ENCODE measurements at places on chromosomes 16 and 17. TPM values are rescaled to one million over a fixed set of nuclear protein-coding genes. Genes with fewer than 3 reads are reported as not detected.

The ASPHD1 gene
- 0.87 TPM for total RNA-seq

DNA sequence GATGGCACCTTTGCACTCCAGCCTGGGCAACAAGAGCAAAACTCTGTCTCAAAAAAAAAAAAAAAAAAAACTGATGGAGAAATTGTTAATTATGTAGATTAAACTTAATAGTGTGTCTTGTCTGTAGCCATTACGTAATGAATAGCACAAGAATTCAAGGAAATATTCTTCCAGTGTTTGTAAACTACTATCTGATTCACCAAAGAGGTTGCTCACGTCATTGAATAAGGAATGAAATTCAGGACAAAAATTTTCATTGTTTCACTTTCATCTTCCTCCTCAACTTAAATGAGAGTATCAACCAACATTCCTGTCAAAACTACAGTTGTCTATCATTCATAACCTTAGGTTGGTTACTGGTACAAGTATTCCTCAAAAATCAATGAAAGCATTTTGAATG is 30.7 kb upstream of the MYO18A start:
- no peak overlapping the region for H3K4me3 ChIP-seq
- H3K27ac ChIP-seq = no peak overlapping the region
- H3K27me3 ChIP-seq = no peaks in the 10 kb centered on the region
- H3K36me3 ChIP-seq = no peaks in the 10 kb centered on the region
- no peak for DNase-seq
- H3K4me1 ChIP-seq = no peaks in the 10 kb centered on the region

The C1QL1 gene
- 10.6 TPM for total RNA-seq

GRCh38 chr17:62597920-62598319 is 29.6 kb upstream of the MRC2 start:
- H3K27me3 ChIP-seq = no peaks in the 10 kb centered on the region
- H3K4me1 ChIP-seq = no peaks in the 10 kb centered on the region
- H3K36me3 ChIP-seq = peaks cover 99% of the 10 kb centered on the region
- H3K4me3 ChIP-seq = no peak overlapping the region

DNA sequence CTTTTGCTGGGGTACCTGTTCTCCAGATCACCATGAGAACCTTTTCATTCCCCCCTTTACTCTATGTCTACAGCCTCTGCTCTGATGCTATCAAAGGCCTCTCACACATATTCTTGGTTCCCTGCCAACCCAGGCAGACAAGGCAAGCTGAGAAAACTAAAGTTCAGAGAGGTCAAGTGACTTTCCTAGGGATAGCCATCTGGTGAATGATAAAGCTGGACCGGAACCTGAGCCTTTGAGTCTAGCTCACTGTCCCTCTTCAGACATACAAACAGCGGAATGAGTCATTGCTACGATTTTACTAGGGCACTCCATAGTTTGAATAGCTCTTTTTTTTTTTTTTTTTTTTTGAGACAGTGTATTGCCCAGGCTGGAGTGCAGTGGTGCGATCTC is 73.3 kb downstream of the XYLT1 start:
- peaks cover 17% of the 10 kb centered on the region for H3K4me1 ChIP-seq
- H3K4me3 ChIP-seq = no peak overlapping the region
- no peaks in the 10 kb centered on the region for H3K27me3 ChIP-seq
- no peaks in the 10 kb centered on the region for H3K36me3 ChIP-seq
- H3K27ac ChIP-seq = no peak overlapping the region
- DNase-seq = peak; percentile 32

The KCNG4 gene
- total RNA-seq = not detected

- H3K36me3 ChIP-seq = no peaks in the 10 kb centered on the region
- no peaks in the 10 kb centered on the region for H3K4me1 ChIP-seq
- no peak overlapping the region for H3K4me3 ChIP-seq
- H3K27ac ChIP-seq = no peak overlapping the region
- no peak for DNase-seq
These were observed 102.0 kb downstream of the GP2 start for GRCh38 chr16:20225228-20225733.

DNA sequence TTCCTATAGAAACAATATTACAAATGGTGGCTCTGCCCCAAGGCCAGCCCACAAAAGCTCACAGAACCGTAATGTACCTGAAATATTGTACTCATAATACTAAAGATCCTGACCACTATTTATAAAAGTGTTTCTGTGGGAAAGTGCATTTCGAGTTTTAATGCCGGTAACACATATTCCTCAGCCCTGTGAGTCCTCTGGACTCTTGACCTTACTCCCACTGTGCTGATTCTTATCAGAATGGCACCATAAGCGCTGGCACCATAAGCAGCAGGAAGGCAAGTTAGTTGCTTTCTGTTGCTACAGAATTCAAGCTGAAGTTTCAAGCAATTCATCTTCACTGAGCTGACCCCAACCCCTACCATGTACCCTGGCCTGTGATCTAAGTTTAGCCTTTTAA is 36.4 kb upstream of the MED13 start:
- no peak overlapping the region for H3K4me3 ChIP-seq
- no peaks in the 10 kb centered on the region for H3K27me3 ChIP-seq
- H3K36me3 ChIP-seq = no peaks in the 10 kb centered on the region

The TMC7 gene
- total RNA-seq = 1.4 TPM

DNA sequence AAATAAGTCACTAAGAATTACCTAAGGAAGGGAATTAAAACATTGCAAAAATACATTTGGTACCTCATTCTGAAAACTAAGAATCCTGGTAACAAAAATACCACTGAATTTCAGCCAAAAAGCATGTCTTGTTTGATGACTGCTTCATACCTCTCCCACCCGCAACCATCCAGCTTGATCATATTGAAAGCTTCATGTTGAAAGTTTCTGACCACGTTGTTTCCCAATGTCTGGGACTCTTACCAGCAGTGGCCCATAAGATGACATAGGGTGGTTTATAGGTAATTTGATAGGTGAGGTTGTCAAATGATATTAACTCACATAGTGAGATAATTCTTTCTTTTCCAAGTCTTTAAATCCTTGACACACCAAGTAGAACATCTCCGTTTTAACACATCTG is 139.3 kb downstream of the CDH11 start:
- no peaks in the 10 kb centered on the region for H3K27me3 ChIP-seq
- no peak for DNase-seq
- no peaks in the 10 kb centered on the region for H3K36me3 ChIP-seq

The PLEKHH3 gene
- total RNA-seq = 25.8 TPM

- H3K27me3 ChIP-seq = no peaks in the 10 kb centered on the region
- DNase-seq = peak; percentile 53
- H3K4me1 ChIP-seq = no peaks in the 10 kb centered on the region
- no peaks in the 10 kb centered on the region for H3K36me3 ChIP-seq
- no peak overlapping the region for H3K27ac ChIP-seq
These were observed 28.7 kb upstream of the GAS7 start for GRCh38 chr17:10226930-10227695.

DNA sequence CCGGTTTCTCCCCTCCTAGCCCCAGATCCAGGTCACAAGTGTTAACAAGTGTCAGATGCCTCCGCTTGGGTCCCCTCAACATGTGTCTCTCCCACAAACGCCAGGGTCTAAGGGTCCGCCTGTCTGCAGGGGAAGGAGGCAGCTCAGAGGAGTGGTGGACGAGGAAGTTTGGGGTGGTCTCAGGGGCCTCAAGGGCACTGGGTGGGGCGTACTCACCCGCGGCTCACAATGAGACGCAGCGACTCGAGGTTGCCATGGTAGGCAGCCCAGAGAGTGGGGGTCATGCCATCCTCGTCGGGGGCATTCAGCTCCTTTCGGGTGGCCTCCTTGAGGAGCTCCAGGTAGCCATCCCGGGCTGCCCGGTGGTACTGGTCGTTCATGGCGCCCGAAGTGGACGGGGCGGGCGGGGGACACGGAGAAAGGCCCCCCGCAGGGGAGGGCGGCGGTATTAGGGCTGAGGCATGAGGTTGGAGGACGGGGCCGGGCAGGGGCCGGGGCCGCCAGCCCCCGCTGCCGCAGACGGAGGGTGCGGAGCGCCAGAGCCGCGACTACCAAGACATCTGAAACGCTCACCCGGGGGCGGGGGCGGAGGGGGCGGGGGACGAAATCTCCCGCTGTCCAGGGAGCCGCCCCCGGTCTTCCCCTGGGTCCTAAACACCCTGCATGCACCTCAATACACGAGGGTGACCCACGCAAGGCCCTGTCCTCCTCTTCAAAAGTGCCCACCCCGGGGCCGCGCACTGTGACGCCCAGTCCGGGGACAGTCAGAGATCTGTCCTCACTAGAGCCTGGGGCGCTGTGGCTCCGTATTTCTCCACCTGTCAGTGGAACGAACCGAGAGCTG is at the start of gene USH1G:
USH1G (minus strand) TSS at position 562 of the 844 bp plus-strand sequence; CDS start at position 380, 182 bp downstream.
- H3K4me3 ChIP-seq = peak within 1 kb of the TSS; percentile 31
- H3K27ac ChIP-seq = no peak within 1 kb of the TSS
- no peaks in the 10 kb centered on the region for H3K36me3 ChIP-seq
- peaks cover 22% of the 10 kb centered on the region for H3K27me3 ChIP-seq
- DNase-seq = no peak
- H3K4me1 ChIP-seq = peaks cover 25% of the 10 kb centered on the region

- H3K36me3 ChIP-seq = no peaks in the 10 kb centered on the region
- DNase-seq = no peak
- no peak overlapping the region for H3K4me3 ChIP-seq
- H3K27ac ChIP-seq = no peak overlapping the region
- no peaks in the 10 kb centered on the region for H3K27me3 ChIP-seq
- H3K4me1 ChIP-seq = peaks cover 5% of the 10 kb centered on the region
These were observed 21.2 kb upstream of the ITGB3 start for GRCh38 chr17:47232465-47232864.

- H3K27ac ChIP-seq = no peak overlapping the region
- H3K4me3 ChIP-seq = no peak overlapping the region
- DNase-seq = no peak
- H3K27me3 ChIP-seq = no peaks in the 10 kb centered on the region
- no peaks in the 10 kb centered on the region for H3K36me3 ChIP-seq
These were observed 9.7 kb downstream of the NUPR1 start for GRCh38 chr16:28529124-28529523.

DNA sequence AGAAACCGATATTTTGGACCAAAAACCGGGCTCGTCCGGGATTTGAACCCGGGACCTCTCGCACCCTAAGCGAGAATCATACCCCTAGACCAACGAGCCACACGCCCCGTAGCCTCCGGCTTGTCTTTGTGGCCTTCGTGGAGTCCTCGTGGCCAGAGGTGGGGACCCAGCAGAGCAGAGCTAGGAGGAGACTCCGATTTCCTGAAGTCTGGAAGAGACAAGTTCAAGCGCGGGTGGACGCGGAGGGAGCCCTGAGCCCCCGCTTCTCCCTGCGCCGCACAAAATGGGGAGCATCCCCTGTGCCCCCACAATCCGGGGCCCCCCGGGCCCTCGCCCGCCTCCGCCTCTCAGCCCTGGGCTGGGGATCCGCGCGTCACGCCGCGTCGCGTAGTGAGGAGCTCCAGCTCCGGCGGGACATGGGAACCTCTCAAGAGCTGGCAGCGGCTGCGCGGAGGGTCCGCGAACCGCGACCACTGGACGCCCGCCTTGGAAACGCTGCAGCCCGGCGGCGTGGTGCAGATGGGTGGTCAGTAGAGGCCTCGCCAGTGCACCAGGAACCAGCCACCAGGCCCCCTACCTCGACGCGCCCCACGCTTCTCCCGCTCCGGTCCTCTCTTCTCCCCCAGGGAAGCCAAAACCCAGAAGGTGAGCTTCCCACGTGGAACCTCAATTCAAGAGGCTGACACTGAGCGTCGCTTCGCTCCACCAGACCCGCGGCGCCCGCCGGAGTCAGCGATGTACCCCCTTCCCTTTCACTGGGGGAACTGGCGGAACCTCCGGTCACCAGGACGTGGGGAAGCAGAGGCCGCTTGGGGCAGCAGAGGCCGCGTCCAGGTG is 5.2 kb upstream of the OR1F1 start:
- H3K36me3 ChIP-seq = no peaks in the 10 kb centered on the region
- H3K27ac ChIP-seq = no peak overlapping the region
- DNase-seq = no peak
- H3K4me1 ChIP-seq = no peaks in the 10 kb centered on the region
- peak overlapping the region; percentile 28 for H3K4me3 ChIP-seq

The TMEM92 gene
- total RNA-seq = not detected

The EVPLL gene
- total RNA-seq = not detected

DNA sequence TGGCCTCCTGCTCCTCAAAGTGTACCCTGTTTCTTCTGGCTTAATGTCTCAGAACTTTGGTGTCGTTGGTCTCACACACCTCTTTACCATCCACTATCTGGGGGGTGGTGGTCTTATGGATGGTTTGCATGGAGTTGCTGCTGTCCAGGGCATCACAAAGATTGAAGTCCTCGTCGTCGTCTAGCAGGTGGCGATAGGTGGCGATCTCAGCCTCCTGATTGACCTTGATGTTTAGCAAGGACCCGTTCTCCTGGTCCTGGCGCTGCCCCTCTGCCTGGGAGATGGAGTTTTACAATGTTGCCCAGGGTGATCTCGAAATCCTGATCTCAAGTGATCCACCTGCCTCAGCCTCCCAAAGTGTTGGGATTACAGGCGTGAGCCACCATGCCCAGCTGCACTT is 31.1 kb upstream of the HELZ start:
- H3K36me3 ChIP-seq = no peaks in the 10 kb centered on the region
- no peak for DNase-seq
- peaks cover 8% of the 10 kb centered on the region for H3K4me1 ChIP-seq
- no peak overlapping the region for H3K4me3 ChIP-seq
- no peak overlapping the region for H3K27ac ChIP-seq

DNA sequence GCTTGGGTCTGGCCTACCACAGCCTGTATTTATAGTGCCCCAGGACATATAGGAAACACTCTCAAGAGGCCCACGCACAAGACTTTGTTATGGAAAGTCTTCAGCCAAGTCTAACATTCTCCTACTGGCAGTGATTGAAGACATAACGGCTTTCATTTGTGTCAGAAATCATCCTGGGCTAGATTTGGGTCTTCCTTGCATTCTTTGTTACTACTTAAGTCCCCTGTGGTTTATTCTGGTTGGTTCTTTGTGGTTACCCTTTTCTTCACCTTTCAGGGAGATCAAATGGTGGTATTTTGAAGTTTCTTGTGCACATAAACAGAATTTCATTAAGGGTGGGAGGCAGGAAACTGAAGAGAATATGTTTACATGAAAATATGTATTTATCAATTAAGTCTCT is 37.7 kb downstream of the REXO5 start:
- H3K27me3 ChIP-seq = no peaks in the 10 kb centered on the region
- no peak for DNase-seq
- H3K4me1 ChIP-seq = peaks cover 7% of the 10 kb centered on the region
- peaks cover 9% of the 10 kb centered on the region for H3K36me3 ChIP-seq
- H3K27ac ChIP-seq = no peak overlapping the region

The CNGB1 gene
- not detected for total RNA-seq

DNA sequence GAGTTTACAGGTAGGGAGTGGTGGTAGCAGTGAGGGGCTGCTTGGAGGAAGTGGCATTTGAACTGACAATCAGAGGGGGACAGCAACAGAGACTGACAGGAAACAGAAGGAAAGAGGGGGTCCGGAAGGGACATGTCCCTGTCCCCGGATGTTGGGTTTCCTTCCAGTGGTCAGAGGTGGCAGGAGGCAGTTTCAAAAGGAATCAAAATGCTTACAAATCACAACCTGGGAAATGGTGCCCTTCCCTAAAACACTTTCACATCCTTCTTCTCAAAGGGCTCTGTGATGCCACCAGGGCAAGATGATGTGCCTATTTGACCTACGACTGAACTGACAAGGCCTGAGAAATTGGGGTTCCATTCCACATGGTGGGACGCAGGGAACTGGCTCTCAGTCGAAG is 19.7 kb downstream of the ADGRG1 start:
- H3K4me1 ChIP-seq = peaks cover 59% of the 10 kb centered on the region
- H3K36me3 ChIP-seq = no peaks in the 10 kb centered on the region
- DNase-seq = no peak
- H3K4me3 ChIP-seq = no peak overlapping the region
- no peaks in the 10 kb centered on the region for H3K27me3 ChIP-seq

GRCh38 chr16:57998486-57998885 is 2.0 kb downstream of the ZNF319 start:
- H3K27me3 ChIP-seq = no peaks in the 10 kb centered on the region
- no peak overlapping the region for H3K27ac ChIP-seq
- DNase-seq = peak; percentile 27
- H3K4me3 ChIP-seq = no peak overlapping the region

GRCh38 chr16:56609463-56609921 is 1.1 kb downstream of the MT2A start:
- no peaks in the 10 kb centered on the region for H3K36me3 ChIP-seq
- peak overlapping the region; percentile 93 for H3K27ac ChIP-seq
- peaks cover 25% of the 10 kb centered on the region for H3K4me1 ChIP-seq
- no peaks in the 10 kb centered on the region for H3K27me3 ChIP-seq
